ENCODE measurements at places on chromosomes 6 and 20. TPM values are rescaled to one million over a fixed set of nuclear protein-coding genes. Genes with fewer than 3 reads are reported as not detected.

Gene FAM83C
- 0.24 TPM for total RNA-seq

Gene PLCB1
- 0.43 TPM for total RNA-seq

Gene KCNK5
- not detected for total RNA-seq

Gene CASS4
- total RNA-seq, result not detected

Gene TREML2
- not detected for total RNA-seq

Gene TRIM10
- total RNA-seq, result not detected

Gene OR2B6
- not detected for total RNA-seq

- no peak for DNase-seq
These were observed 150.4 kb downstream of the MRPL14 start for GRCh38 chr6:43976706-43977403.

- peak; percentile 72 for DNase-seq
These were observed 151.3 kb downstream of the SLC16A10 start for GRCh38 chr6:111238464-111239119.

GRCh38 chr6:52511163-52511562 is 65.7 kb downstream of the TRAM2 start:
- no peak for DNase-seq

DNA sequence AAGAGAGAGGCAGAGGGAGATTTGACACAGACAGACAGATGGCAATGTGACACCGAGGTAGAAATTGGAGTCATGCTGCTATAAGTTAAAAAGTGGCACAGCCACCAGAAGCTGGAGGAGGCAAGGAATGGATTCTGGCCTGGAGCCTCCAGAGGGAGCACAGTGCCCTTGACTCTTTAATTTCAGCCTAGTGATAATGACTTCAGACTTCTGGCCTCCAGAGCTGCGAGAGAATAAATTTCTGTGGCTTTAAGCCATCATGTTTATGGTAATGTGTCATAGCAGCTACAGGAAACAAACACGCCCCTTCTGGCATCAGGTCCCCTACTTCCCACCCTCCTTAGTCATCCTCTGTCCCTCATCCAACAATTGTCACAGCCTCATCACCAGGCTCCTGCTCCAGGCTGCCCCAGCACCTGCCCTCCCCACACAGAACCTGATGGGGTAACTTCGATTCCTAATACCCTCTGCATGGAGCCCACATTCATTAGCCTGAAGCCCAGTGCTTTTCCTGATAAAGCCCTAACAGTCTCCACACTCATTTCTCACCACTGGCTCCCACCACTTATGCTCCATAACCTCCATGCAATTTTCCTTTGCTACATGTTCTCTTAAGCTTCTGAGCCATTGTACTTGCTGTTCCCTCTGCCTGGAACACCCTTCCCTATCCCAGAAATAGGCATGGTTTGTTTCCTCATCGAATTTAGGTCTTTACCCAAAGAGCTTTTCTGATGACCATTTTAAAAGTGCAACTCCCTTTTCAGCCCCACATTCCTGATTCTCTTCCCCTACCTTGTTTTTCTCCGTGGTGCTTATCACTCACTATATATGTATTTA is 69.7 kb upstream of the TOX2 start:
- peak; percentile 98 for DNase-seq

DNA sequence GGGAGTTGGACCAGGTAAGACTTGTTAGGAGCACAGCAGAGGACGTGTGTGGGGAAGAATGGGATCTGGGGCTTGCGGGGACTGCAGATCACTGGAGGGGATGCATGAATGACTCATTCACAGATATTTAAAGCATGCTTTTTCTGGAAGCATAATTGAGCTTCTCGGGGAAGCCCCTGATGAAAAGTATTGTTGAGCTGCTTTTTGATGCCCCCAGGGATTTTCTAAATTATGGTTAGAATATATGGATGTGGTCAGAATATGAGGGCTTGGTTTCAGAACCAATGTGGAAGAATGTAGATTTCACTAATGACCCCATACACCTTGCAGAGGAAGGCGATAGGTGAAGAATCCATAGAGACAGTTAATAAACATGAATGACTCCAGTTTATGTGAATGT is 36.1 kb downstream of the GMPR start:
- peak; percentile 14 for DNase-seq

GRCh38 chr6:79071547-79071946 is 6.5 kb downstream of the PHIP start:
- DNase-seq, result no peak

DNA sequence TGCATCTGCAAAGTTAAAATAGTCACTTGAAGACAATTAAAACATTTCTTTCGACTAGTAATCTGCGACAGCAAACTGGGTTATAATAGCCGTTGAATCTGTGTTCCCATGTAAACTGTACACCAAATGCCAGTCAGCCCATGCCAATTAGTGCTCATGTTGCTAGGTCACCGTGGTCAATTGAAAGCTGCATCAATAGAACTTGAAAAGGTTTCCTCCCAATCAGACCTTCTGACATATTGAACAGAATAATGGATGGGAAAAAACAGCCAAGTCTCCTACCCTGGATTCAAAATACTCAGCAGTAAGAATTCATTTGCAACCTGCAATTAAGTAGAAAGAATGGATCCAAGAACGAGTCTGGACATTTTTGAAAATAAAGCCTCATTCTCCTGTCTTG is 11.2 kb downstream of the NKX2-4 start:
- DNase-seq, result no peak

GRCh38 chr6:40170856-40171255 is 236.6 kb upstream of the MOCS1 start:
- no peak for DNase-seq

DNA sequence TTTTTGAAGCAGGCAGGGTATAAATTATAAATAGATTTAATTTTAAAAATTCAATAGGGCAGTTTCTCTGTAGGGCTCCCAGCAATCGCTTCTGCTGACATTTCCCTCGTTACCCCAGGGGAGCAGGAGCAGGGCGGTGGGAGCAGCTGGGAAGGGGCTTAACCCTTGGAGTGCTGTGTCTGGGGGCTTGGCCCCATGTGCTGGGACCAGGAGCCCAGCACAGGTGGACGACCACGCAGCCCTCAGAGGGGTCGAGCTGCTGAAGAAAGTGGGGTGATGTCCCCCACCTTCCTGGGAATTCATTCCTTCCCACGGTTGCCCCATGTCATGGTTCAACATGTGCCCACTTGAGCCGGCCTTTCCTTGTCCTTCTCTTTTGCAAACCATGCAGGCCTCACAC is 67.5 kb upstream of the STX16 start:
- no peak for DNase-seq

- DNase-seq, result no peak
These were observed 150.1 kb upstream of the STXBP5 start for GRCh38 chr6:147054158-147054557.

DNA sequence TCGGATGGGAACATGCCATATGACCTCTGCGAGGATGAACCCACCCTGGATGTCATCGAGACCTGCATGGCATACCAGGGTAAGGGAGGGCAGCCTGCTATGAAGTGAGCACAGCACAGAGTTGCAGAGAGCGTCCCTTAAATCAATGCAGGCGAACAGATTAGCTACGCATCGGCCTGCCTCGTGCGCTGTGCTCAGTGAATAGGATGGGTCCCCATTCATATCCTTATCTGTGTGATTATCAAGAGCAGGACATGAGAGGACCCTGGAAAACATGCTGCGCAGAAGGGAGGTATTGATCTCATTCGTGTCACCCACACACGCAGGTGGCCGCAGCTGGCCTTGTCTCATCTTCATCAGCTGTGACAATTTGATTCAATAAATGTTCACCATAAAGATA is 25.6 kb upstream of the FAM83D start:
- no peak for DNase-seq

DNA sequence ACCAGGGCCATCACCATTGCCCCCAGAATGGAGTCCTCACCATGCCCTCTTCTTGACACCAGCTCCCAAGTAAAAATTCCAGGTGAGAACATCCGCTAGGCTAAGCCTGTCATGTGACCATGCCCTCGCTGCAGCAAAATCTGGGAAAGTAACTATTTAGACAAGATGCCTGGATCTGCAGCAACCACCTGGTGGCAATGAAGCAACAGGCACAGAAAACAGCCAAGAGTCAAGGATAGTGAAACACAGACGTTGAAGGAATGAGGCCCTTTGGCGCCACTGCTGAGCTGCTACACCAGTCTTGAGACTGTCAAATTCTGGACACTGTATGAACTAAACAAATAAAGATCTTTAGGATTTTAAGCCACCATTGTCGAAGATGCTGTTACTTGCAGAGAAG is 30.1 kb upstream of the TGM6 start:
- no peak for DNase-seq

DNA sequence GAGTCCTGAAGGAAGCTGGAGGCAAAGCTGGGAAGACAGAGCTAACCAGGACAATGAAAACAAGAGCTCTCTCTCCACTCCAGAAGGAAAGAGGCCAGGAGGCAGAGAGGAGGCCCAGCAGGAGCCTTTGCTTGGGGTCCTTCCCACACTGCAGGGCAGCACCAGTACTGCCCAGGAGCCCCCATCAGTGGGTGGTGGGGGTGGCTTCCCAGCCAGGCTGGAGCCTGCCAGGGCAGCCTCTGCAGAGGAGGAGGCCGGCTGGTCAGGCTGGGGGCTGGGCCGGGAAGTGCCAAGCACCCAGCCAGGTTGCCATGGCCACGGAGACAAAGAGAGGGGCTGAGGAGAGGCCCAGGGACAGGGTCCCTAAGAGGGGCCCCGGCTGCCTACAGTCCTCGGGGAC is 33.4 kb downstream of the PREX1 start:
- no peak for DNase-seq

- DNase-seq, result peak; percentile 65
These were observed 17.6 kb upstream of the HLA-F start for GRCh38 chr6:29705389-29706231.

- DNase-seq, result no peak
These were observed 13.2 kb upstream of the GPR6 start for GRCh38 chr6:109964949-109965348.

GRCh38 chr6:4055420-4056041 is 23.4 kb downstream of the FAM217A start:
- DNase-seq, result peak; percentile 75

DNA sequence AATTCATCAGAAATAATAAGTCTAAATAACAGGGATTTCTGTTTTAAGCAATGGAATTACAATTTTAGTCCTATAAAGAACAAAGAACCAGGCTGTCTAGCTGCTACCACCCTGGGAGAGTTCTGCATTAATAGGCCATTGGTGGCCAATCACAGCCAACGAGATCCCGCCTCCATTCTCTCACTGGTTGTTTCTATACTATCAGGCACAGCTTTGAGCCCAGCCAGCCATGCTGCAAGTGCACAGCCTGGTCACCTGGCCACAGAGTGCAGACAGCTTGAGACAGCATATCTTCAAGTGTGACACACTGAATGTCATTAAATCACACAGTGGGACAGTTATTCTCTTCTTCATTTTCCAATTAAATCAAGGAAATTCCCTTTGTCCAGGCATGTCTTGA is 16.1 kb upstream of the RAB22A start:
- DNase-seq, result peak; percentile 42

DNA sequence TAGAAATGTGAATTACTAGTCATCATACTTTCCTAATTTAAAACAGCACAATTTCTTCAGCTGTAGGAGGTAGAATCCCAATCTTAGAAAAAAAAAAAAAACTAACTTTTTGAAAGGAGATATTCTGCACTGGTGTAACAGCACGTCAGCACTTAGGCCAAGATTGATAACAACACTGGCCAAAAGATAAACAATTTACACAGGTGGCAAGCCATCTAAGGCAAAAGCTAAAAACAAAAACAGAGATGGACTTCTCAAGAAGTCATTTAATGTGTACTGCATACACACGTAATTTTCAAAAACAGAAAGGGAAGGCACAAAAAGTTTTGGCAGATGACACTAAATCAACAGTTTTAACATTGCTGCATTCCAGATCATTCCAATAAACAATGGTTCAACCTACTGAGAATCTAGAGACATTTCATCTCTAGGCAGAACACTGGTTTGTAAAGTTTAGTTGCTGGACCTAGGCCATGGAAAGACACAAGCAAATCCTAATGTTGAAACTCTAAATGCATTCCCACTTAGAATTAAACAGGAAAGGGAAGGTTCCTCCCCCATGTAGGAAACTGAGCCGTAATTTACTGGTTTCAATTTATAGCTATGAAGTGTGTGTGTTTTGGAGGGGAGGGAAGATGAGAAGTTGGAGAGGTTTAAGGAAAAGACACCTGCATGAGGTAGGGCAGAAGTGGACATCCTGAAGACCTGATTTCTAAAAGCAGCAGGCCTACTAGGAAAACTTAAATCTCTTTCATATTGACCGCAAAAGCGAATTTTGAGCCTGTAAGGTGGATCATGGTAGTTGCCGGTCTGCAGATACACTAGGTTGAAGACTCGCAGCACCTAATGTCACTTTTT is 1.3 kb downstream of the GCLC start:
- peak; percentile 22 for DNase-seq

DNA sequence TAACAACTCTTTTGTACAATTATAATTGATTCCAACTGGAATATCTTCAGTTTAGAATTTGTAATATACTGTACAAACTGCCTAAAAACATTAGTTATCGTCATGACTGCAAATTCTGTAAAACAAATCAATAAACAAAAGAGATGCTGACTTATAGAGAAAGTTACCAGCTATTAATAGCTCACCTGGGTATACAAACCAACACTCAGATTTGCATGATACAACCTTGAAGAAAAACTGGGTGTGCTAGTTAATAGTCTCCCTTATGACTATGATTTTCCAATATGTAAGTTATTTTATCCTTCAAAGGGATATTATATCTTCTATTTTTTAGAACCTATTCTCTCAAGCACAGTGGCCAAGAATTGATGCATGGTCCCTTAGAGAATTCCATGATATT is 698.5 kb downstream of the FRK start:
- no peak for DNase-seq

GRCh38 chr6:33205191-33206026 is 954 bp downstream of the HSD17B8 start:
- peak; percentile 92 for DNase-seq

DNA sequence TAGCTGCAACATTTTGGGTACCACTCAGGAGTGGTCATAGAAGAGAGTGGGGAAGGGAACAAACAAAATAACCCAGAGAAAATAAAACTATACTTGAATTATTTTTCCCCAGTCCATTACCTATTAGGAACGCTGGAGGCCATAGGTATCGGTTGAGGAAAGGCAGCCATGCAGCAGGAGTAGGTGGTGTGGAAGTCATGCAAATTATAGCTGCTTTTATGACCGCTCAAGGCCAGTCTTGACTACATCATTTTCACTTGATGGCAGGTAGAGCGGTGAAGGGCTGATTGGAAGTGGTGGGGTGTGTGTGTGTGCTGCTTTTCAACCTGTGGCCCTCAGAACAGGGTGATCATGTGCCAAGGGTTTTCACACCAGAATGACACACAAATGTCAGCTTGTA is 36.5 kb upstream of the KIF13A start:
- DNase-seq, result no peak

GRCh38 chr6:15534974-15535373 is 127.9 kb downstream of the DTNBP1 start:
- no peak for DNase-seq
